WTC11 (cell line): ENCODE measurements at places on chromosomes 7 and 10.

GRCh38 chr10:106076496-106076895 is 1088.0 kb downstream of the SORCS1 start:
- DNase-seq: no peak

DNA sequence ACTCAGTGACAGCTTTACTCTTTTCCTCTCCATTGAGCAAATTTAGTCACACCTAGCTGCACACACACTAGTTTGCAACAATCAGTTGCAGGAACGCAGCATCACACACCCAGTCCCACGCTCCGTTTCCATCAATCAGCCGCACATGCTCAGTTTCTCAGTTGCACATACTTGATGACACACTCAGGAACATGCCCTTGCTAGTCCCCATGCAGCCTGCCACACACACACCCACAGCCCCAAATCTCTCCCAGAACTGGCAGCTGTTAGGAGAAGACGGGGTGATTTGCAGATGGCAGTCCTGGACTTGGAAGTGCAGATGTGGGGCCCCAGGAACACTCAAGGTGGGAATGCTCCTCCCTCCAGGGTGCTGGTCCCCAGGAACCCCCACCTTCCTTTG is 7.7 kb downstream of the LBX1 start:
- DNase-seq: no peak

- no peak for DNase-seq
Measured at GRCh38 chr10:95350830-95351228, 60.0 kb upstream of the PDLIM1 start.

- no peak for DNase-seq
Measured at GRCh38 chr7:123727071-123727837, 21.5 kb downstream of the WASL start.

- peak; percentile 38 for DNase-seq
Measured at GRCh38 chr7:50792342-50793119, 9.8 kb upstream of the GRB10 start.

GRCh38 chr10:80137920-80138319 is 5.4 kb downstream of the PLAC9 start:
- no peak for DNase-seq

DNA sequence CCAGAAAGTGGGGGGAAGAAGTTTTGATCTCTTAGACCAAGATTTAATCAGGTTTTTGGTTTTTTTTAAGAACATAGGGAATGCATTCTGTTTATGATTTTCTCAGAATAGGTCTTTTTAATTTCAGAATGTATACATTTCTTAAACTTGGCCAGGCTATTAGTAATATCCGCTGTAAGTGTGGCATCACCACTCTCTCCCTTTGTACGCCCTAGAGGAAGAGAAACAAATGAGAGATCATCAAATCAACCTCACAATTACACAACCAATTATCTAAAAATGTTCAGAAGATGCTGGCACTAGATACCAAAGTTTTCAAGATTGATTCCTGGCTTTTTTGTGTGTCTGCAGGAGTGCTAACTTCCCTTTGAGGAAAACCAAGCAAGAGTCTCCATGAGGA is 70.0 kb downstream of the KLF6 start:
- DNase-seq: no peak

- no peak for DNase-seq
Measured at GRCh38 chr7:77587272-77587671, 50.2 kb downstream of the PTPN12 start.

GRCh38 chr10:103493362-103493915 is at the start of gene NEURL1:
Gene NEURL1 (plus strand): TSS chr10:103493705. CDS start chr10:103494388, 683 bp downstream.
- DNase-seq: peak; percentile 61

- DNase-seq: no peak
Measured at GRCh38 chr7:44347546-44348114, 22.2 kb upstream of the CAMK2B start.

DNA sequence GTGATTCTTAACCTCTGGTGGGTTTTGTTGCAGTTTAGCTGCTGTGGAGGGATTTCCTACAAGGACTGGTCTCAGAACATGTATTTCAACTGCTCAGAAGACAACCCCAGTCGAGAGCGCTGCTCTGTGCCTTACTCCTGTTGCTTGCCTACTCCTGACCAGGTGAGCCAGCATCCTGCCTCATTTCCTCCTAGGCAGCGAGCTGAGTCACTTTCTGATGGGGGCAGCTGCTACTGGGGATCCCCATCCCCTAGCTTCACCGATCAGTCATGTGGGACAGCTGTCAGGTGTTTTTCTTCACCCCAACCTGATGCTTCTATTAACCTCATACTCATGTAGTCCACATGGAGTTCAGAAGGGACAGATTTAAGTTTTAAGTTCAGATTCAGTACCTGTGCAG is 21.7 kb upstream of the SMO start:
- no peak for DNase-seq

DNA sequence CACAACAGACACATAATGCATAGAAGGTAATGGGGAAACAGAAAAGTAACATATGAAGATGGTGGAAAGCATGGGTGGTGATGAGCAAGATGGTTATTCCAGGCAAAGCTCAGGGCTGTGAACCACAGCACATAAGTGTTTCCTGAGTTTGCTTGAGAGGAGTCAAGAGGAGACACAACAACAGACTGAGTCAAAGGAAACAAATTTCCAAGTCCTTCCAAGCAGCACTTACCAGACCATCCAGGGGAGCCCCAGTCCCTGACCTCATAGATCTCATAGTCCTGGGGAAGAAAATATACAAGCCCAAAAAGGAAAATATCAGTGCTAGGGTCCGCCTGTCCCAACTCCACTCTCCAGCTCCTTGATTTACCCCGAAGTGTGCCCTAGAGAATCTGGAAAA is 216.6 kb upstream of the FZD1 start:
- no peak for DNase-seq

- no peak for DNase-seq
Measured at GRCh38 chr7:105935250-105935649, 27.8 kb upstream of the CDHR3 start.

GRCh38 chr7:132544999-132545398 is 31.3 kb downstream of the PLXNA4 start:
- DNase-seq: no peak

DNA sequence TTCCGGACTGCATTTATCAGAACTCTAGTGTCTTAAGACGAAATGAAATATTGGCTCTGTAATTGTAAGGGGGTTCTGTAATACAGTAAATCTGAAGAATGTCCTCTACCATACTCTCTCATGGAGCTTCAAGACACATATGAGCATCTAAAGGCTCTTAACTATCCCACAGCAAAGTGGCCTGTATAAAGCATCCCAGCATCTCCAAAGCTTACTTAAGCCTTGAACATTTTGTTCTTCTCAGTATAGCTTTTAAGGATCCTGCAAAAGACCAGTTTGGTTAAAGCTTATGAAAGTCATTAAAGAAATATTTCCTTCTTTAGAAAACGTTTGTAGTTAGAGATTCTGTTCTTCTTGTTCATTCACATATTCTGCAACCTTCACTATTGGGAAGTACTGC is 75.1 kb downstream of the HGF start:
- no peak for DNase-seq

DNA sequence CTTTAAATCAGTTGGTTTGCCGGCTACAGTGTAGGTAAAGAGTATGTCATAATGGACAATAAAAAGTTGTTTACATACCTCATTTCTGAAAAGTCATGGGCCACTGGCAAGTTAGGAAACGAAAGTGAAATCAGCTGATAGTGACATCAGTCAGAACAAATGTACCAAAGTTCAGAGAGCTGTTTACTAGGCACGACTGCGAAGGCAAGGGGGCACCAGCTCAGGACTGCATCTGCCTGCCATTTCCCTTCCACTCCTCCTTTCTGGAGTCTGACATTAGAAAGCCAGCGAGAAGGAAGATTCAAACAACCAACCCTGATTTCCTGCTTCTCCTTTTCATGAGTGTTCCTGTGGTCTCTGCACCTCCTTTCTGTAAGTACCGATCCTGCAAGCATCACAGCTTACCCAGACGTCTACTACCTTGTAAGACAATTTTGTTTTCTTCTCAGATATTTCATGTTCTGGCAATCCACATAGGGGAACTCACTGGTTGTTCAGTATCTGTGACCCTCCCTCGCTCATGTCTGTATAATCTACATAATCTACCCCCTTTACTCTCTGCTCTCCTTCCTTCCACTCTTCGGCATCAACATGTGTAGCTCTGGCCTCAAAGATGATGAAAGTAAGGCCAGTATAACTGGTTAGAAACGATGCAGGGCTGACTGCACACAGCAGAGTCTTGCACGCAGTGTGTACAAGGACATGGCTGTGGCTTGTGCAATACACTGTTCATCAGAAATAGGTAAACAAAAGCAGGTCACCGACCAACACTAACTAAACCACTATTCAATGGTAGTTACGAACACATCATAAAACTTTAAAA is at the start of gene TMEM140:
Gene TMEM140 (plus strand): TSS at position 174 of the 823 bp plus-strand sequence. CDS start 16,370 bp downstream, outside the sequence.
- no peak for DNase-seq

GRCh38 chr7:12434012-12434642 is 30.5 kb upstream of the VWDE start:
- DNase-seq: no peak

- no peak for DNase-seq
Measured at GRCh38 chr7:99194301-99194700, 13.6 kb downstream of the KPNA7 start.

DNA sequence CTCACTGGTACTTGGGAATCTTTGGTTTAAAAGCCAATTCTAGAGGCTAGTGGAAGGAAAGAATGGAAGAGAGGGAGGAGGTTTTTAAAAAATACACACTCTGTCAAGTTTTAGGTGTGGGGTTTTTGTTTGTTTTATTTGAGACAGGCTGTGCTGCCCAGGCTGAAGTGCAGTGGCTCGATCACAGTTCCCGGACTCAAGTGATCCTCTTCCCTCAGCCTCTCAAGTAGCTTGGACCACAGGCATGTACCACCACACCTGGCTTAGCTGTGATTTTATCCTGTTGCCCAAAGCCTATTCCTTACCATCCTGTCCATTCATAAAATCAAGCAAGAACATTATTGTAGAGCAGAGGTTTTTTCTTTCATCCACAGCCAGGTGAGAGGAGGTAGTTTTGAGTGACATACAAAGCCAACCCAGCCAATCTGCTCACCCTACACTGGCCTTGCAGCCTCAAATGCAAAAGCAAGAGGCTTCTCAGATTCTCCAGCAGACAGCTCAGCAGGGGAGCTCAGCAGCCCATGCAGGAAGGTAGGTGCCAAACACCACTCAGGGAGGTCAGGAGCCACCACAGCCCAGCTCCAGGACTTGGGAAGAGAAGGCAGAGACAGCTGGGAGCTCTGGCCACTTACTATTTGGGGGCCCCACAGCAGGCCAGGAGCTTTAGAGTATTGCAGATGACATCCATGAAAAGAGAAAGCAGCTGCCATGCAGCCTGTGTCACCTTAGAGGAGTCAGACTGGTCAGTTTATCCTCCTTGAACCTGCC is 65.8 kb downstream of the TMEM209 start:
- DNase-seq: no peak

GRCh38 chr10:84158061-84158460 is 15.5 kb upstream of the GPR15LG start:
- no peak for DNase-seq

- DNase-seq: no peak
Measured at GRCh38 chr10:52318822-52319464, 4.9 kb downstream of the DKK1 start.

DNA sequence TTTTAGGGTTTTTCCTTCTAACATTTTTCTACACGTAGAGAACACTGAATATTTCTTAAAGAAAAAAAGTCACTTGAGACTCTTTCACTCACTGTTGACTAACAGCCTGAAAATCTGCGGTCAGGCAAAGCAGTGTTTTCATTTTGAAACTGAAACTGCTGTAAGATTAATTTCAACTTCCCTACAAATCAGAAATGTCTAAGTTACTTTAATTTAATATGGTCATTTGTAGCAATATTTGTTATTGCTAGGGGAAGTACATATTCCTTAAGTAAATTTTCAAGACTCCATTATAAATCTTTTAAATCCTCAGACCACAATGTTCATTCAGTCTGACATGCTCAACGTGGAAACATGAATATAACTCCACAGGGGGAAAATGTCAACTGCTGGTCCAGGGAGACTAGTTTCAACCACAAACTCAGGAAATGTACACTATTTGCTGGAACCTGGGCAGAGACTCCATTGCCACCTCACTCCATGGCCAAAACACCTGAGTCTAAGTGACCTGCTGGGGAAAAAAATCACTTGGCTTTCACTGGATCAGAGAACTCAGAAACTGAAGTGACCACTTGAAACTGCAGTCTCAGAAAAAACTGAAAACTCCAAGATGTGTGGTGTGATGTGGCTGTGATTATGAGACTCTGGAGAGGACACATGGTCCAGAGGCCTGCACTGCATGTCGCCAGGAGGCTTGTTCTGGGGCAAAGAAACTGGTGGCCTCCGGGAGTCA is 161.2 kb downstream of the TAX1BP1 start:
- DNase-seq: no peak

DNA sequence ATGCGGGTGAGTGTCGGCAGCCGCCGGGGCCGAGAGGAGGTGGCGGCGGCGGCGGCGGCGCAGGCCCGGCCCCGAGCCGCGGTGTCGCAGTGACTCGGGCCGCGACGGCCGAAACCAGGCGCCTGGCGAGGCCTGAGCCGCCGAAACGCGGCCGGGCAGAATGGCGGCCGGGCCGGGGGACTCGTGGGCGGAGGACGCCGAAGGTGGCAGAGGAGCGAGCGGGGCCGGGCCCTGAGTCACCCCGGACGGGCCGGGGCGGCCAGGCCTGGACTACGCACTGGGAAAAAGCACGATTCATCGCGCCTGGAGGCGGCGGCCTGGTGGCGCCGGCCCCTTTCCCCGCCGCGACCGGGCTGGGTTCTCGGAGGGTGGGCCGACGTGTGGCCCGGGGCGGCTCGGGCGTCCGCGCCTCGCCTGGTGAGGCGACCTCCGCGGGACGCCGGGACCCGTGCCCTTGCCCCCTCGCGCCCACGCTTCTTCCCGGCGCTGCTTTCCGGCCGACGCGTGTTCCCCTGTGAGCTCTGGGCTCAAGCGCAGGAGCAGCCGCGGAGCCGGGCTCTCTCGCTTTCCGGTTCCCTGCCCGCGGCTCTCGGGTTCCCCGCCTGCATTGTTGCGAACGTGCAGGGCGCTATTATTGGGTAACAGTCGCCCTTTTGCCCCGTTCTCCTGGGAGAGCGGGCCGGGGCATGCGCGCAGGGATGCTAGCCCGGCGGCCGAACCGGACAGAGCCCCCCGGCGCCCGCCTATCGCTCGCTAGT is 500 bp downstream of the CUL1 start:
- DNase-seq: peak; percentile 59

- DNase-seq: no peak
Measured at GRCh38 chr7:1200045-1200444, 32.6 kb upstream of the UNCX start.

GRCh38 chr10:27558612-27559020 is 54.5 kb downstream of the RAB18 start:
- DNase-seq: peak; percentile 55

DNA sequence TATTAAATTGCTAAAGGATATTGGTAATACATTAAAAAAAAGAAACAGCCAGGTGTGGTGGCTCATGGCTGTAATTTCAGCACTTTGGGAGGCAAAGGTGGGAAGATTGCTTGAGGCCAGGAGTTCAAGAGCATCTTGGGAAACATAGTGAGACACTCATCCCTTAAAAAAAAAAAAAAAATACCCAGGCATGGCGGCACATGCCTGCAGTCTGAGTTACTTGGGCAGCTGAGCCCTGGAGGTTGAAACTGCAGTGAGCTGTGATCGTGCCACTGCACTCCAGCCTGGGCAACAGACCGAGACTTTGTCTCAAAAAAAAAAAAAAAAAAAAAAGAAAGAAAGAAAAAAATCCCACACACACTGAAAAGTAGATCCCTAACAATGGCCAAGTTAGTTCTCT is 59.7 kb downstream of the MACC1 start:
- DNase-seq: no peak

GRCh38 chr7:517774-518629 is 1.6 kb downstream of the PDGFA start:
- DNase-seq: peak; percentile 46

GRCh38 chr10:101467286-101467770 is 113.4 kb downstream of the BTRC start:
- DNase-seq: no peak
